Bronchial epithelial cell (primary cell): ENCODE measurements at places on chromosomes 7 and 10. TPM values are rescaled to one million over a fixed set of nuclear protein-coding genes. Genes with fewer than 3 reads are reported as not detected.

Gene IL6
- 0.13 and 0.53 TPM in 2 replicates for total RNA-seq

Gene FFAR4
- not detected in 2 replicates for total RNA-seq

Gene EGR2
- 0.13 and 0.26 TPM in 2 replicates for total RNA-seq

Gene FZD8
- total RNA-seq, result 5.2 and 6.8 TPM in 2 replicates

Gene FOXI2
- total RNA-seq, result not detected in 2 replicates

Gene VSTM4
- total RNA-seq, result under 0.01 TPM in 2 replicates

Gene UNC5B
- total RNA-seq, result 36.6 and 62.5 TPM in 2 replicates

Gene TPK1
- 2.4 and 3.1 TPM in 2 replicates for total RNA-seq

Gene CALHM1
- not detected in 2 replicates for total RNA-seq

Gene GIMAP5
- not detected in 2 replicates for total RNA-seq

Gene RAMP3
- not detected in 2 replicates for total RNA-seq

Gene TEX47
- total RNA-seq, result not detected in 2 replicates

Gene SLIT1
- under 0.01 and 0.51 TPM in 2 replicates for total RNA-seq

Gene TDRD1
- total RNA-seq, result 1.8 and 2.1 TPM in 2 replicates
